ENCODE measurements at places on chromosomes 7 and 10.

- H3K27ac ChIP-seq: no peak overlapping the region
- H3K4me1 ChIP-seq: no peaks in the 10 kb centered on the region
- no peak overlapping the region for H3K4me3 ChIP-seq
- no peak for DNase-seq
- H3K36me3 ChIP-seq: no peaks in the 10 kb centered on the region
- no peaks in the 10 kb centered on the region for H3K27me3 ChIP-seq
Measured at GRCh38 chr7:128380483-128381106, 19.1 kb upstream of the PRRT4 start.

DNA sequence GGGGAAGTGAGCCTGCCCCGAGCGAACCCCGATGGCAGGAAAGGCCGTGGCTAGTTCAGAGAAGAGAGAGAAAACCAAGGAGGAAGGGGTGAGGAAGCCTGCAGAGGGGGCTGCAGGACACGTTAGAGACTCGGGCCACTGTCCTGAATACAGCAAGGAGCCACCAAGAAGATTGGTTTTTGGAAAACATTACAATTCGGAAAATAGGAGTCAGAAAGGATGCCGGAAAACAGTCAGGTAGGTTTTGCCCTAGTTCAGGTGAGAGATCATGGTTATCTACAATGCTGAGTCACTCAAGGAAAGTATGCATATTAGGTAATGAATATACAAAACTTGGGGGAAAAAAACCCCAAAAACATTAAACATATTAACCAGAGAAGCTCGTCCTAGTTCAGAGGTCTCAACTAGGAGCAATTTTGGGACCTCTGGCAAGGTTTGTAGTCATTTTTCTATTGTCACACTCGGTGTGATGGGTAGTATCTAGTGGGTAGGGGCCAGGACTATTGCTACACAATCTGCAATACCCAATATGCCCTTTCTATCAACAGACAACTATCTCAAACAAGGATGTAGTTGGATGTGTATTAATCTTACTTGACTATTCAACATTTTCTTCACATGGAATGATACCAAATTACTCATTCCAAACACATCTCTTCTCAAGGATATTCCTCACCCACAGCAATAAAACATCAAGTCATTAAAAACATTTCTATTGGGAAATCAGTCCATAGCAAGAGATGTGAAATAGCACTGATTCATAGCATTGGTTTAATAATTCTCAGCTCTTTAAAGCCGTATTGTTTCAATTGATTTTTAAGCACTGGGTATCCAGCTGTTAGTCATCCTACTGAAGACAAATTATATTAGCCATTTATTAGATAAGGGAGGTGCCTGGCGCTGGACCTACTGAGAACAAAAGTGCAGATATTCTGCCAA lies 74.4 kb upstream of the RSU1 start:
- no peaks in the 10 kb centered on the region for H3K27me3 ChIP-seq
- no peaks in the 10 kb centered on the region for H3K36me3 ChIP-seq
- H3K4me3 ChIP-seq: no peak overlapping the region
- no peak overlapping the region for H3K27ac ChIP-seq
- H3K4me1 ChIP-seq: no peaks in the 10 kb centered on the region
- DNase-seq: no peak

GRCh38 chr10:29874606-29875269 lies 184.6 kb downstream of the JCAD start:
- no peak for DNase-seq
- no peak overlapping the region for H3K27ac ChIP-seq
- no peaks in the 10 kb centered on the region for H3K27me3 ChIP-seq
- no peaks in the 10 kb centered on the region for H3K36me3 ChIP-seq

DNA sequence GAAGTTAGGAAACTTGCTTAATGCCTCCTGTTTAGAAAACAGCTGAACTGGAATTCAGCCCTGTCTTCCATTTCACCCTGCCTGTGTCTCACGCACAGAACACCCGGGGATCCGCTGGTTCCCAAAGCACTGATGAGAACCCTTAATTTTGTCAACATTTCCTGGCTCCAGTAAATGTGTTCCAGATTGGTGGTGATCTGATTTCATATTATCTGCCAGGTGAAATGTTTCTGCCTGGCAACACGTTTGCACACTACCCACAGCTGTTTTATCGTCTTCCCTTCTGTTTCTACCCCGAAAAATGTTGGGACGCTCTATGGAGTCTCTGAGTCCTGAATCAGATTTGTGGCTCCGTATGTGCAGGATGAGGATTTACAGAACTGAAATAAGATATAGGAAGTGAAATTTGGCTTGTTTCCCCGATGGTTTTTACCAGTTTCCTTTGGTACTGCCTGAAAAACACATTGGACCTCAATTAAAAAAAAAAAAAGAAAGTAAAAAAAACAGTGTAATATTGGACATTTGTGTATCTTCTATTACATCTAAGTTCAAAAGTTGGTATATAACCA lies 29.0 kb downstream of the MRC1 start:
- H3K36me3 ChIP-seq: no peaks in the 10 kb centered on the region
- no peak overlapping the region for H3K27ac ChIP-seq
- H3K4me3 ChIP-seq: no peak overlapping the region

GRCh38 chr10:120428754-120429153 lies 28.3 kb upstream of the PLPP4 start:
- no peak overlapping the region for H3K27ac ChIP-seq
- peaks cover 2% of the 10 kb centered on the region for H3K4me1 ChIP-seq
- no peaks in the 10 kb centered on the region for H3K36me3 ChIP-seq
- H3K4me3 ChIP-seq: no peak overlapping the region

DNA sequence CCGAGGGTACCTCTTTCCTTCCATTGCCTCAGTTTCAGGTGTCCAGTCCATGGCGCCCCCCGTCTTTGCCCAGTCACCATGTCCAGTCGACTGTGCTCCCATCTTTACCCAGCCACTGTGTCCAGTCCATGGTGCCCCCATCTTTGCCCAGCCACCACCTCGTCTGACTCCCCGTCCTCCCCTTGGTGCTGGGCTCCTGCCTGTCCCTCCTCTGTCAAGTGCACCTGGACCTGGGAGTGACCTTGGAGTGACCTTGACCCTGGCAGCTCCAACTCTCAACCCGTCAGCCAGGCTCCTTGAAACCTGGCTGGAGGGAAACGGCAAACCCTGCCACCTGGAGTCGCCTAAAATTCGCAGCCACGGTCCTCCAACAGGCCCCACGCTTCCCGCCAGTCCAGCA lies 180.2 kb downstream of the ADARB2 start:
- H3K36me3 ChIP-seq: no peaks in the 10 kb centered on the region
- no peak overlapping the region for H3K27ac ChIP-seq
- no peak overlapping the region for H3K4me3 ChIP-seq
- no peaks in the 10 kb centered on the region for H3K27me3 ChIP-seq
- no peak for DNase-seq

- H3K27ac ChIP-seq: peak overlapping the region; percentile 55
- no peak for DNase-seq
- H3K4me1 ChIP-seq: peaks cover 20% of the 10 kb centered on the region
- H3K4me3 ChIP-seq: peak overlapping the region; percentile 78
Measured at GRCh38 chr10:73999703-74000102, 1.8 kb downstream of the VCL start.

DNA sequence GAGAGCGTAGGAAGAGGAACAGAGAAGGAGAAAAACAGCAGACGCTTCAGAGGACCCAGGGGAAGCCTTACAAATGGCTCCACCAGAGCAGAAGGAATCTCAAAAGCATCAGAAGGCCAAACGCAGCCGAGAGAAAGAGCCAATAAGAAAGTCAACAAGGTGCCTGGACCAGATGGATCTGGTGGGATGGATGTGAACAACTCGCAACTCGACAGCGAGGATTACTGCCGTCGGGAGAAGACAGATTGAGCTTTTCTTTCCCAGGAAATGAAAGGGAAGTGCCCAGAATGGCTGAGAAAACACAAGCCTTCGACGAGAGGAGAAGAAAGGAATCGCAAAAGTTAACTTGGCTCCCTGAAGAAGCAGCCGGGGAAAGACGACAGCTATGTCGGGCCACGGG lies 132.8 kb upstream of the MGMT start:
- no peaks in the 10 kb centered on the region for H3K4me1 ChIP-seq
- no peak overlapping the region for H3K27ac ChIP-seq
- no peaks in the 10 kb centered on the region for H3K36me3 ChIP-seq
- H3K4me3 ChIP-seq: no peak overlapping the region
- DNase-seq: no peak

- no peak overlapping the region for H3K4me3 ChIP-seq
- H3K4me1 ChIP-seq: peaks cover 23% of the 10 kb centered on the region
- H3K27me3 ChIP-seq: no peaks in the 10 kb centered on the region
- no peak overlapping the region for H3K27ac ChIP-seq
- DNase-seq: no peak
- H3K36me3 ChIP-seq: no peaks in the 10 kb centered on the region
Measured at GRCh38 chr10:117370205-117370604, 5.0 kb downstream of the PDZD8 start.

DNA sequence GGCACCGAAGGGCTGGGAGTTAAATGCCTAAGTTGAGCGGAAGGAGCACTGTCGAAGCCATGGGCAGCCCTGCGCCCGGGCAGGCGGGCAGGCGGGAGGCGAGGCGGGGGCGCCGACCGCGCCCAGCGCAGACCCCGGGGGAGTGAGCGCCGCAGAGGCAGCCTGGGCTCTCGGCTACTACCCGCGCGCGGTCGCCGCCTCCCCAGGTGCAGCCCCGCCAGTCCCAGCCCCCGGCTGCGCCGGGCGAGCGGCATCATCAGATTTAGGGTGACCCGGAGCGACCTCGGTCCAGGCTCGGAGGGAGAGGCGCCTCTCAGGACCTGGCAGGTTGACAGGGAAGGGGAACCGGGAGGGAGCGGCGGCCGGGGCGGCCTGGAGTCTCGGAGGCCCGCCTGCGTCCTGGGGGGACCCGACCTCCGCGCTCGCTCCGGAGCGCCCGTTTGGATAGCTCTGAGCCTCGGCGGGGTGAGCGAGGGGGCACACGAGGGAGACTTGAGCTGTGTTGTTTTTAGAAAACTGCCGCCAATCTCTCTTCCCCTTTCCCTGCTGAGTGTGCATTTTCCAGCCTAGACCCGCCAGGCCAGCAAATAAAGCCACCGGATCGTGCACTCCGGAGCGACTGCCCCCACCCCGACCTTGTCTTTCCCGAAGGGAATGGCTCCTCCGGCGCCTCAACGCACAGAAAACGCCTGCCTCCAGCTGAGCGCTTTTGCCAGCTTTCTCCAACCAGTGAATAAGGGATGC lies 2.3 kb upstream of the NRP1 start:
- H3K36me3 ChIP-seq: no peaks in the 10 kb centered on the region
- H3K27me3 ChIP-seq: peaks cover 31% of the 10 kb centered on the region
- peaks cover 27% of the 10 kb centered on the region for H3K4me1 ChIP-seq
- DNase-seq: no peak

GRCh38 chr7:143280566-143280965 lies 4.2 kb upstream of the TMEM139 start:
- no peaks in the 10 kb centered on the region for H3K36me3 ChIP-seq
- H3K27ac ChIP-seq: no peak overlapping the region
- no peak for DNase-seq
- no peaks in the 10 kb centered on the region for H3K27me3 ChIP-seq
- H3K4me3 ChIP-seq: no peak overlapping the region

DNA sequence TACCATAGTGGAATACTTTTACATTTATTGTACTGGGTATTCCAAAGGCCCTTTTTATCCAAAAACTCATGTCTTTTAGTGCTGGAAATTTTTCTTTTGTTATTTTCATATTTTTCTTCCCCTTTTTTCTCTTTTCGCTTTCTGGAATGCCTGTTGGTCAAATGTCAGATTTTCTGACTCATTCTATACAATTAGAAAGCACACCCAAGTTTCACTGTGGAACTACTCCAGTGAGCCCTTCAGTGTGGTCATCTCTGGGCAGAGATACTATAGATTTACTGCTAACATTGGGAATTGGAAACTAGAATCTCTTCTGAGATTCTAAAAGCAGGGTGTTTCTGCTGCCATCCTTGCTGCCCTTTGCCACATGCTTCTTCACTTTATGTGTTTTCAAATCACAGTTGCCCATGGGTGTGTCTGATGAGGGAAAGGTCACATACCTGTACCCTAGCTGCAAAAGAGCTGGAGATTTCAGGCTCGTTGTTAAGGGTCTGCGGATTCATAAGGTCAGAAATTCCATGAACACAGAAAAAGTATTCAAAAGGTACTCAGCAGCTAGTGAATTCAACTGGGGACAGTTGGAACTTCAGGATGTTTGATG lies 5.6 kb upstream of the WASL start:
- H3K4me3 ChIP-seq: no peak overlapping the region
- H3K36me3 ChIP-seq: no peaks in the 10 kb centered on the region
- DNase-seq: no peak
- H3K27me3 ChIP-seq: no peaks in the 10 kb centered on the region
- no peak overlapping the region for H3K27ac ChIP-seq

- H3K4me3 ChIP-seq: no peak overlapping the region
- DNase-seq: no peak
- H3K27me3 ChIP-seq: peaks cover 5% of the 10 kb centered on the region
- no peaks in the 10 kb centered on the region for H3K36me3 ChIP-seq
- H3K27ac ChIP-seq: no peak overlapping the region
Measured at GRCh38 chr7:112547916-112548315, 67.1 kb downstream of the LSMEM1 start.

DNA sequence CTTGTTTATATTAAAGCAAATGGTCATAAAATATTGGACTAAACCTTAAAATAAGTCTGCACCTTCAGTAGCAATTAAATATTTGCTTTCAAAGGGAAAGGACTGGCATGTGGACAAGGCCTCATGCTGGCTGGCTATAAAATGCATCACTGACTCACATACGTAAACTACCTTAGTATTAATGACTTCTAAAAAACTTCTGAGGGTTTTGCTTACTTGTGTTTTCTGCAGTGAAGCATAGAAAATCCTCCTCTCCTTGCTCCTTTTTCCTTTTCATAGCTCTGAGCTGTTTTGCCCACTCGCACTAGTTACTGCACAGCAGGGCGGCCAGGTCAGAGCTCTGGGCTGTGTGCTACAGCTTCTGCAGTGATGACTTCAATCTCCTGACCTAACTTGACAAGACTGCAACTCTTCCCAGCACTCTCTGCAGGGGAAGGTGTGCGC lies 82.3 kb downstream of the CUL2 start:
- no peaks in the 10 kb centered on the region for H3K27me3 ChIP-seq
- no peak overlapping the region for H3K4me3 ChIP-seq
- H3K4me1 ChIP-seq: no peaks in the 10 kb centered on the region

DNA sequence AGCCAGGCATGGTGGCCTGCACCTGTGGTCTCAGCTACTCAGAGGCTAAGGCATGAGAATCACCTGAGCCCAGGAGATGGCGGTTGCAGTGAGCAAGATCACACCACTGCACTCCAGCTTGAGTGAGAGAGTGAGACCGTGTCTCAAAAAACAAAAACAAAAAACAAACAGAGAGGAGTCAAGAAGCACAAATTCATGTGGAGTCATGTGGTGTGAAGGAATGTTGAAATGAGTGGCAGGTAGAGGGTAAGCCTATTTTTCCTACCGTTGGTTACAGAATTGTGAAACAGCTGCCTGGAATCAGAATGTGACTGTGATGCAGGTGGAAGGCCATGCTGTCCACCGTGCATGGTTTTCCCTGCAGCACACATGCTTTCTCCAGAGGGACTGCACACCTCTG lies 23.7 kb upstream of the NUB1 start:
- H3K4me1 ChIP-seq: peaks cover 4% of the 10 kb centered on the region
- H3K36me3 ChIP-seq: no peaks in the 10 kb centered on the region
- no peak for DNase-seq
- H3K27ac ChIP-seq: no peak overlapping the region
